Activated CD4-positive, alpha-beta memory T cell treated with anti-CD3 and anti-CD28 coated beads for 36 hours (primary cell): ENCODE measurements at places on chromosomes 1 and 21.

DNA sequence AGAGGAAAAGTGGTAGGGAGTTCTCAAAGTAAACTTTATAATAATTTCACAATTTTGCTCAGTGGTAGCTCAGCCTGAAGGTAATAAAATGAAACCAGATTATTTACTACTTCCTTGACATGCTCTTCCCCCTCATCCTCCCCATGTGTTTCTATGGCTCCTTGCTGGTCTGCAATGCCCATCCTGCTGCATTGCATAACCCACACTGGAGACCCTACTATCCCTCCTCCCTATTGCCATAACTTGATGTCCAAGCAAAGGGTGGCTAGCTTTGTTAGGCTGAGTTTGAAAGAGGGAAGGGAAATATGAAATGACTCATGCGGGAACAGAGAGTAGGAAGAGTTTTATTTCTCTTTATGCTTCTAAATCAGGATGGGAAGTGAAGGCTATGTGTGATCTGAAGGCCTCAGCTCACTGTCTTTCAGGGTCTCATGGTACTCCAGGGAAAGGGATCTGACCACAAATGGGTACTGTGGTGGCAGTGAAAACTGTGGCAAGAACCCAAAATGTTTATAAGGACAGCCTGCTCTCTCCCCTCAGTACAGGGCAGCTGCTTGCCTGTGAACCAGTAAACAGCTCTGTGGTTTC, 36.4 kb upstream of the HSD17B7 start:
- no peak for DNase-seq

DNA sequence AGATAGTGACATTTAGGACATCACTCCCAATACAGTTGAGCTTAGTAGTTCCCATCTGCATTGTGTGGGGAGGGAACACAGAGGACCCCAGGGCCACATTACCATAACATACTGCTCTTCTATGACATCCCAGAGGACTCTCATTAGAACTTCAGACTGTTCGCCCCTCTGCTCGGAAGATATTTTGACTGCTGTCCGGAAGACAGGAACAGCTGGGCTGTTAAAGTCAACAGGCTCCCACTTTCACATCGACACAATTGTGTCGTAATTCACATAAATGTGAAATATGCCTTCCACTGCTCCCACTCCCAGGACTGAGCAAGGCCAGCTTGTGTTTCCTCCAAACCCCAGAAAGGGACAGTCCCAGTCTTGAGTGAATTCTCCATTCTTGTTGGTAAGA, 158.4 kb downstream of the SEC16B start:
- DNase-seq: no peak

DNA sequence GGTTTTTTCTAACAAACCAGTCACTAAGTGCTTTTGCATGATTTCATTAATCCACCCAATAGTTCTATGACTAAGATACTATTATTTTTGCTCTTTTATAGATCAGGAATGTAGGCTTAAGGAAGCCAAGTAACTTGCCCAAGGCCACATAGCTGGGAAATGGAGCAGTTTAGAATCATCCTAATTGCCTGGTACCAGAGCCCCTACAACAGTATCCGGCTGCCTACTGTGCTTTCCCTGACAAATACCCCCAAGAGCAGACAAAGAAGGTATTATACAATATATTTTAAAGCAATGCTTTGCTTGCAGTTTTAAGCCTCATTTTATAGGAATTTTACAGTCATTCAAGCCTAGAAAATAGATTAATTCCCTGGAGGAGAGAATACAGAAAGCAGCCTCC, 45.5 kb upstream of the RASAL2 start:
- DNase-seq: no peak

GRCh38 chr1:38580594-38580993, 279.0 kb downstream of the RRAGC start:
- no peak for DNase-seq

GRCh38 chr1:37946703-37947360, at the start of gene INPP5B:
Gene INPP5B (minus strand): TSS chr1:37947053. CDS start chr1:37946308, 745 bp downstream.
- peak; percentile 81 for DNase-seq

- no peak for DNase-seq
Measured at GRCh38 chr1:44033756-44034155, 2.5 kb upstream of the SLC6A9 start.

GRCh38 chr1:42914092-42914627, 44.5 kb downstream of the SLC2A1 start:
- DNase-seq: no peak

GRCh38 chr1:37890378-37891014, 31.1 kb upstream of the MTF1 start:
- DNase-seq: no peak

GRCh38 chr1:159509440-159510228, 26.2 kb downstream of the OR10J5 start:
- DNase-seq: no peak

DNA sequence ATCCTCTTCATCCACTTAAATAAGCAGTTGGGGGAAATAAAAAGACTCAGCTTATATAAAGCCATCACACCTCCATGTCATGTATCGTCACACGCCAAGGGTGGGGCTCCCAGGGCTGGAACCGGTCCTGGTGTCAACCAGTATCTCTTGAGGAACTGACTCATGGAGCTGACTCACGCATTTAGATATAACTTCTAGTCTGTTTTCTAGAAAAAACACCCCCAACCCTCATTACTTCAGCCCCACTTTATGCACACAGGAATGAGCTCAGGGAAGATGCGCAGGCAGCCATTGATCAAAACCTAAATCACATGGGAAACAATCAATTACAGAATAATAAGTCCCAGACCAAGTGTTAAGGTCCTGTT, 6.9 kb upstream of the IL22RA1 start:
- peak; percentile 73 for DNase-seq

- DNase-seq: no peak
Measured at GRCh38 chr1:11874624-11875023, 15.9 kb upstream of the NPPB start.

GRCh38 chr1:174550296-174550695, 102.5 kb downstream of the GPR52 start:
- DNase-seq: no peak

DNA sequence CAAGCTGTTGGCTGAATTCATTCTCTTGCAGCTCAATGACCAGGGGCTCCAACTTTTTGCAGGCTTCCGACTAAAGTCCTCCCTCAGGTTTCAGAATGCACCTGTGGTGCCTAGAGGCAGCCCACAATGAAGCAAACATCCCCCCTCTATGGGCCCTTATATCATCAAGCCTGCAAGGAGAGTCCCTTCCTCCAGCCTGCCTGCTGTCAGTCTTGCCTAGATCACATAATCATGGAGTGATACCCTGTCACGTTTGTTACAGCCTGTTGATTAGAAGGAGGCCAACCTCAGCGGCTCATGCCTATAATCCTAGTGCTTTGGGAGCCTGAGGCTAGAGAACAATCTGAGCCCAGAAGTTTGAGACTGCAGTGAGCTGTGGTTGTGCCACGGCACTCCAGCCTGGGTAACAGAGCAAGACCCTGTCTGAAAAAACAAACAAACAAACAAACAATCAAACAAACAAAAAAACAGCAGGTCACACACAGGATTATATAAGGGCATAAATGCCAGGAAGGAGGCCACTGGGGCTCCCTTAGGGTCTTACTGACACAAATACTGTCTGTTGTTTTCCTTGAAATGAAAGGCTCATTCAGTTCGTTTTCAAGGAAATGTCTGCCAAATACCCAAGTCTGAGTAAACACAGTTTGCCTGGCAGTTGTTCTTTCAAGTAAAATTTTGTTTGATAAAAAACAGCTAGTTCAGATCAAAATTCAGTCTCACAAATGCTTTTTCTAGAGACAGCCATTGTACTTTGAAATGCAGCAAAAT, 4.7 kb upstream of the SPRR3 start:
- no peak for DNase-seq

DNA sequence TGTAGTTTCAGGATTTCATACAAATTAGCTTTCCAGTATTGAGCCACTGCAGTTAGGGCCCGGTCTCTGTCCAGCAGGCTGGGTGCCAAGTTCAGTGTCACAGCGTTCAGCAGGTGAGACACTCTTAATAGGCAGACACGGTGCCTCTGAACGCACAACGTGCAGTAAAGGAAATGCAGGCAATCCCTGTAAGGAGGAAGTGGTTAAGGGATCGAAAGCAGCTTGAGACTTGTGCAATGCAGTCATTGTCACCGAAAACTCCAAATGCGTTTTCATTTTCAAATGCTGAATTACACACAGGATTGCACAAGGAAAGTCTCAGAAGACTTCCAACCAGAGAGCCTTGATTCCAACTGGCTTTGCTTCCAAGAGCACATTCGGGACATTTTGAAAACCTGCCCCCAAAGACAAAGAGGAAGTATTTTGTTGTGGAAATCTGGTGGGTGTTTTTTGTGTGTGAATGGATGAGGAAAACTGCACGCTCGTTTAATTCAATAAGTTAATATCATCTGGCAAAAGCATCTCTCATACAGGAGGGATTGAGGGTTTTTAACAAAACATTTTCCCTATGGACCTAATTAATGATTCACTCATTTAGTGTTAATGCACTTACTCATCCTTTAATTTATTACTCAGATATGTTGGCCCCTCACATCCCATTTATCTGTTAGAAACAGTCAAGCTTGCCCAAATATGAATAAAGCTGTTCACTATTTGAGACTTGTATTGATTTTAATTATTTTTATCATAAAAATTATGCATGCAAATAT, 61.6 kb downstream of the PTGS2 start:
- peak; percentile 60 for DNase-seq

DNA sequence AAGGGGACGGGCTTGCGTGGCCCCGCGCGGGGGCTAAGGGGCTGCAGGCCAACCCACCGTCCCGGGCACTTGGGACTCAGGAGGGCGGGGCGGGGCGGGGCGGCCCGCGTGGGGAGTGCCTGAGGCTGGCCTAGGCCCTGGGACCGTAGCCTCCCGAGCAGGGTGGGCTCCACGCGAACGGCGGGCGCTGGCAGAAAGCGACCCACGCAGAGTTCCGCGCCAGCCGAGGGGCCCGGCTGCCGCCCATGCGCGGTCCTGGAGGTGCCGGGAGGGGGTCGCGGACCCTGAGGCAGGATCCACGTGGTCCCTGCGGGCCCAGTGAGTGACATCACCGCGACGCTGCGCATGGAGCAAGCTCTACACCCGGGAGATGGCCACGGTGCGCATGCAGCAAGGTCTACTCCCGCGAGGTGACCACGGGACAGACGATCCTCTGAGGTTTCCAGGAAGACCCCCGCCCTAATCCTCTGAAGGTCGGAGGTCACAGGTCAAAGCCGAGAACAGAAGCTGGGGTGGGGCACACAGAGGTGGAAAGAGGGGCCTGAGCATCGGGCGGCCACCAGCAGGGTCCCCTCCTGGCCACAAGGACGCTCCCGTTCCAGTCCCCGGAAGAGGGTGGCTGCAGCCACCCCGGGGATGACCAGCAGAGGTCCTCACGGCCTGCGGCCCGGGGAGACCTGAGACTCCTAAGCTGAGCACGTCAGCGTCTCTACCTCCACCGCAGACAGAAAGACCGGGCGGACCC, 13.5 kb upstream of the SLC19A1 start:
- no peak for DNase-seq

DNA sequence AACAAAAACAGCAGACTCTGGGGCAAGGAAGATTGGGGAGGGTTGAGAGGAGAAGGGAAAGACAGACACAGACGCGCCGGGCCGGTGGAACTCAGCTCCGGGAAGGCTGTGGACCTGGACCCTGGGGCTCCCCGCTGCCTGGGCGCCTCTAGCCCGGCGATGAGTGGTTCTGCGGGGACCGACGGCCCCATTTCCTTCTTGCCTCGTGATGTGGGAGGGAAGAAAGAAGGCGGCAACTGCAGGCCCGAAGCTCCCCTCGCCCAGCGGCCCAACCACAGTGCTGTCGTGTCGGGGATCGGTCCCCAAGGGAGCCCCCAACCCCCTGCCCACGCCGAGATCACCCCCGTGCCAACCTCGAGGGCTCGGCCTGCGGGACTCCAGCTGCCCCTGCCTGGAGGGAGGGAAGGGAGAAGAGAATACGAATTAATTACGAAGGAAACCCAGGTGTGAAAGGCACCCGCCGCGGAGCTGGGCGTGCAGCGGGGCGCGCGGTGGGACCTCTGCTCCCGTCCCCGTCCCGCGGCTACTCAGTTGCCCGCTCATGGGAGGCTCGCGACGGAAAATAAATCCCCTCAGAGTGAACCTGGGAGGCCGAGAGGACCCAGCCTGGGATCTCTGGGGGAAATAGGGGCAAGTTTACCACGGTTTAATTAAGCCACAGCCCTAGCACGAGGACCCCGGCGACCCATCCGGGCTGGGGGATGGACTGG, 7.4 kb downstream of the FOXD3 start:
- DNase-seq: no peak

GRCh38 chr21:38354746-38355145, 98.0 kb downstream of the KCNJ15 start:
- no peak for DNase-seq

DNA sequence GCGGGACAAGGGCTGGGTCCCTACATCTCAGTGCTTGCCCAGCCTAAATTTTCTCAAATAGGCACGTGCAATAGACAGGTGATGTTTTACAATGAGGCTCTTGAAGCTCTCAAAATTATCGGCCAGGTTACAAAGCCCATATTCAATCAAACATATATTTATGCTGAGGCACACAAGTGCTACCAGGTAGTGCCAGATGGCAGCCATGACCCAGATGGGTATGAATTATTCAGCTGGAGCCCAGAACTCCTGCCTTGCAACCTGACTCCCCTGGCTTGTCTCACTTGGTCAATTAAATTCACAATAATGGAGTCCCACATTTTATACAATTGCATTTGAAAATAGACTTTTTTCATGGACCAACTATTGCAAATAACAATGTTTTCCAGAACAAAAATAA, 12.3 kb upstream of the ADAM30 start:
- DNase-seq: no peak

DNA sequence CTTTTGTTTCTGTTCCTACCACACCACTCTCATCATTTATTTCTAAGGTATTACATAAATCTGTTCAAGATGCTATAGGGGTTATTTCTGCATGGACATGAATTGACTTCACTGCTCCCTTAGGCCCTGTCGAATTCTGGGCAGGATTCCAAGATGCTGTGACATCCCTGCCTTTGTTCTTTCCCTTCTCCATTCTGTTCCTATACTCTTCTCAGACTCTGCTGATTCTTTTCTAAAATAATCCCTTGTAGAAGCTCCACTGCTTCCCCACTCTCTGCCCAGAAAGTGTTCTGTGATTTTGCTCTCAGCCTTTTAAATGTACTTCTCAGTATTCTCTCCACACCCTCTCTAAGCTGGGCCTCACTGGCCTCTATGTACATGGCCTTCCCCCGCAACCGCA, 99.2 kb downstream of the PHTF1 start:
- no peak for DNase-seq

- no peak for DNase-seq
Measured at GRCh38 chr1:214633686-214634085, 30.7 kb downstream of the CENPF start.

DNA sequence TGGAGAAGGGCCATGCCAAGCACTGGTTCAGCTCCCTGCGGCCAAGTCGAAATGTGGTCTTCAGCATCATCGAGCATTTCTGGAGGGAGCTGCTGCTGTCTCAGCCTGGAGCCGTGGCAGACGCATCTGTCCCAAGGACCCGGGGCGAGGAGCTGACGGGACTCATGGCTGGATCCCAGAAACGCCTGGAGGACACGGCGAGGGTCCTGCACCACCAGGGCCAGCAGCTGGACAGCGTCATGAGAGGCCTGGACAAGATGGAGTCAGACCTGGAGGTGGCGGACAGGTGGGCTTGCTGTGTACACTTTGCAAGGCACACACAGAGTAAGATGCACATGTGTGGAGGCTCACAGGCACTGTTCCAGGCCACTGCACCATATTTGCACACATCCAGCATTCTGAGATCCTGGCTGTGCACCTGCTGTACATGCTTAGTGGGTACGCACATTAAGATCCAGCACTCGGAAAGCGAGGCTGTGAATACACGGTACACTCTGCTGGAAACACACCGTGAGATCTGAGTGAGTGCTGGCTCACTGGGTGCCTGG, 12.8 kb downstream of the SNAP47 start:
- DNase-seq: no peak

GRCh38 chr1:202680586-202681352, 29.5 kb downstream of the SYT2 start:
- no peak for DNase-seq

- DNase-seq: no peak
Measured at GRCh38 chr1:19342062-19342750, 30.1 kb downstream of the SLC66A1 start.
